Liver (tissue), 10 donors: ENCODE measurements at places on chromosomes 2 and 18.

DNA sequence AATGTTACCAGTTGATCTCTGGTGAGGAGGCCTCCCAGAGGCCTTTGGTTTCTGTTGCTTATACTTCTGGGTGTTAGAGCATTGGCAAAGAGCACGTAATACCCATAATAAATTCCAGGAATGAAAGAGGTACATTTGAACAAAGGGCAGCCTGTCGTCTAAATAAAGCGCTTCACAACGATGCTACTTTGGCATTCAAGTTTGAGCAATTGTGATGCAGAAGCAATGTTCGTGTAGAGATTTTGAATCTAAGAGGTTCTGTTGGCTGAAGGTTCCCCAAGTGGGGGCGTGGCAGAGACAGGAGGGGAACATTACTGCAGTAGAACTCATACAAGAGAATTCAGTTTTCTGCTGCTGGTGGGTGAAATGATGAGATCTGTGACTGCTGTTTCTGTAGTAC is 27.8 kb downstream of the ZNF532 start:
- H3K27ac ChIP-seq: no peak overlapping the region
- no peak for DNase-seq
- H3K4me1 ChIP-seq: peaks cover 2% of the 10 kb centered on the region
- no peaks in the 10 kb centered on the region for H3K36me3 ChIP-seq
- no peaks in the 10 kb centered on the region for H3K27me3 ChIP-seq

DNA sequence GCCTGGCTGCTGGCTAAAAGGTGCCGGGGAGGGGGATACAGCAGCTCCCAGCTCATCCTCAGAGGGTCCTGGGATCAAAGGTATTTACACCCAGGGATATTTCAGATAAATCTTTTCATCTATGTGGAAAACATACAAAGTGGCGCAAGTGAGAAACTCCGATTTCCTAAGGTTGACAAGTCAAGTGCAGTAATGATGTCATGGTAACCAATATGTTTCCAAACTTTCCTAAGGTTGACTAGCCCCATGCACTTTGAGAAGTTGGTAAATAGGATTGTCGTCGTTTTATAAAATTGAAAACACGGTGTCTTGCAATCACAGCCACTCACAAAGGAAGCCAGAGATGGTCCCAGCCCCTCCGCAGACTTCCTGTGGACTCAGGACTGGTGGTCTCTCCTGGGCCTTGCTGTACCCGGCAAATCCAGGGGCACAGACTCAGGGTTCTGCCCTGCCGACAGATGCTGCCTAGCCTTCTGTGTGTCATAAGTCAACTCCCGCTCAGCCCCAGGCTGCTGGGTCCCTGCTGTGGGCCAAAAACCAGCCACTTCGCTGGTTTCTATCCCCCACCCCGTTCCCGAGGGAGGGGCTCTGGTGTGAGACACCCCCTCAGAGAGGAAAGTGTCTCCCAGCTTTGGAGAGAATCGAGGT is 111.2 kb upstream of the PPP1CB start:
- peak overlapping the region; percentile 79 for H3K27ac ChIP-seq
- H3K4me1 ChIP-seq: peaks cover 16% of the 10 kb centered on the region
- no peaks in the 10 kb centered on the region for H3K27me3 ChIP-seq
- H3K36me3 ChIP-seq: no peaks in the 10 kb centered on the region

- no peak for DNase-seq
- H3K27me3 ChIP-seq: peaks cover 2% of the 10 kb centered on the region
- no peaks in the 10 kb centered on the region for H3K4me1 ChIP-seq
- H3K27ac ChIP-seq: no peak overlapping the region
- H3K4me3 ChIP-seq: no peak overlapping the region
These were observed 301.6 kb downstream of the SMAD2 start for GRCh38 chr18:47628893-47629292.

GRCh38 chr2:61396005-61396404 is 74.9 kb downstream of the USP34 start:
- no peak overlapping the region for H3K4me3 ChIP-seq
- H3K27me3 ChIP-seq: no peaks in the 10 kb centered on the region
- DNase-seq: no peak
- H3K4me1 ChIP-seq: no peaks in the 10 kb centered on the region

GRCh38 chr2:111119822-111120252 is 877 bp upstream of the BCL2L11 start:
- H3K4me1 ChIP-seq: peaks cover 38% of the 10 kb centered on the region
- H3K4me3 ChIP-seq: peak overlapping the region; percentile 46
- DNase-seq: peak; percentile 47
- peaks cover 4% of the 10 kb centered on the region for H3K36me3 ChIP-seq
- H3K27me3 ChIP-seq: no peaks in the 10 kb centered on the region

GRCh38 chr2:120819720-120820210 is 84.1 kb downstream of the GLI2 start:
- H3K4me3 ChIP-seq: no peak overlapping the region
- no peak for DNase-seq
- H3K36me3 ChIP-seq: no peaks in the 10 kb centered on the region
- no peaks in the 10 kb centered on the region for H3K4me1 ChIP-seq
- peaks cover 2% of the 10 kb centered on the region for H3K27me3 ChIP-seq

GRCh38 chr2:26492749-26493515 is 15.0 kb upstream of the OTOF start:
- DNase-seq: no peak
- no peaks in the 10 kb centered on the region for H3K36me3 ChIP-seq
- H3K27me3 ChIP-seq: no peaks in the 10 kb centered on the region
- H3K4me3 ChIP-seq: no peak overlapping the region

GRCh38 chr2:205657579-205657978 is 24.7 kb upstream of the NRP2 start:
- no peaks in the 10 kb centered on the region for H3K36me3 ChIP-seq
- H3K4me3 ChIP-seq: no peak overlapping the region
- H3K27ac ChIP-seq: no peak overlapping the region
- no peaks in the 10 kb centered on the region for H3K27me3 ChIP-seq
- H3K4me1 ChIP-seq: no peaks in the 10 kb centered on the region
- DNase-seq: no peak

GRCh38 chr2:70777450-70777849 is 9.4 kb upstream of the ADD2 start:
- no peaks in the 10 kb centered on the region for H3K4me1 ChIP-seq
- H3K36me3 ChIP-seq: no peaks in the 10 kb centered on the region
- H3K27me3 ChIP-seq: peaks cover 5% of the 10 kb centered on the region
- H3K4me3 ChIP-seq: no peak overlapping the region
- H3K27ac ChIP-seq: no peak overlapping the region
